ENCODE measurements at places on chromosomes 6 and 20. TPM values are rescaled to one million over a fixed set of nuclear protein-coding genes. Genes with fewer than 3 reads are reported as not detected.

DNA sequence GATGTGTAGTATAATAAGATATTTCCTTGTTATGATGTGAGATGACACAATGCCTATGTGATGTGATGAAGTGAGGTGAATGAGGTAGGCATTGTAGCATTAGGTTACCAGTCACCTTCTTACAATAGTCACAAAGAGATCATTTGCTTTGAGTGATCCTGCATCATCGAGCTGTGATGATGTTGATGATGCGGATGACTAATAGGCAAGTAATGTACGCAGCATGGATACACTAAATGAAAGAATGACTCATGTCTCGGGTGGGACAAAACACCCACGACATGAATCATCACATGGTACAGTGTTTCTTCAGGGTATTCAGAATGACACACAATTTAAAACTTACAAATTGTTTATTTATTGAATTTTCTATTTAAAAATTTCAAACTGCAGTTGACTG, 806.3 kb upstream of the GJE1 start:
- DNase-seq: no peak

GRCh38 chr6:52335576-52335975, 26.4 kb upstream of the PAQR8 start:
- no peak for DNase-seq

- DNase-seq: peak; percentile 44
Measured at GRCh38 chr6:14265049-14266021, 147.8 kb downstream of the CD83 start.

MBOAT1 gene
- total RNA-seq: 6.5 TPM

DNA sequence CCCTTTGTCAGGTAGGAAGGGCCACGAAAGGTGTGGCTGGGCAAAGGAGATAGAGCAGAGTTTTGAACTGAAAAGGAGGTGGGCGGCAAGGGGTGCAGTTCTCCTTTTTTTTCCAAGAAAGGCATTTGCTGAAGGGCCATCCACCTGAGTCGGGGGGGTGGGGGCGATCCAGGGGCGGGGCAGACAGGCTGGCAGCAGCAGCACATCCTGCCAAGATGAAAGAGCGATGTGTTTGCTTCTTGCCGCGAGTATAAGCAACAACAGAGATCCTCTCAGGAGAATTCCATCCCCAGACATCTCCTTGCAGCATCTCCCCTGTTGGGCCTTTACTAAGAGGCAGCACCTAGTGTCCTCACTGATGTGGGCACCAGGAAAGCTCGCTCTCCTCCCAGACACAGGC, 516.5 kb downstream of the CD83 start:
- DNase-seq: no peak

PACSIN1 gene
- not detected for total RNA-seq

TGM2 gene
- total RNA-seq: 32.7 TPM
